ENCODE measurements at places on chromosomes 5 and 9.

GRCh38 chr9:92482805-92483204, 499 bp upstream of the ASPN start:
- no peaks in the 10 kb centered on the region for H3K27me3 ChIP-seq
- no peak for DNase-seq
- H3K36me3 ChIP-seq: no peaks in the 10 kb centered on the region

- no peak overlapping the region for H3K27ac ChIP-seq
- H3K27me3 ChIP-seq: no peaks in the 10 kb centered on the region
- H3K36me3 ChIP-seq: no peaks in the 10 kb centered on the region
- DNase-seq: no peak
- H3K4me1 ChIP-seq: no peaks in the 10 kb centered on the region
Measured at GRCh38 chr9:137286975-137287383, 9.5 kb downstream of the TOR4A start.

DNA sequence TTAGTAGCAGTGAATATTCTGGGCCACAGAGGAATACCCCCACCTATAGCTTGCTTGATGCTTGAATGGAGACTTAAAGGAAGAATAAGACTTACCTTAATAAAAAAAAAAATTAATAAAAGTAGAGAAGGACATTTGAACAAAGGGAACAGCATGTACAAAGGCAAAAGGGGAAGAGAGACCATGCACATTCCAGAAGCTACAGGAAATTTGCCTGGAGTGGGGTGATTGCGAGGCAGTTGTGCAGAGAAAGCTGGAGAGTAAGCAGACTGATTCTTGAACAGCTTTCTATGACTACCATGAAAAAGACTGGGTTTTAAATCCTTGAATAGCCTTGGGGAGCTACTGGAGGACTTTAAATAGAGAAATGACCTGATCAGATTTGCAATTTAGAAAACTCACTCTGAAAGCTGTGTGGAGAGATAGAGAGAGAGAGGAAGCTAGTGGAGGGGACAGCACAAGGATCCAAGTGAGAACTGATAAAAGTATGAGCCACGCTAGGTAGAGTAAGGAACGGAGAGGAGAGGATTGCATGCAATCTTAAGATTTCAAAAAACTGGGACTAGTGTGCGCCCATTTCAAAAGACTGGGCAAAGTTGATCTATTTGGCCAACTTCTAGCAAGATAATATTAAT, 12.5 kb upstream of the SSBP2 start:
- DNase-seq: no peak
- H3K36me3 ChIP-seq: no peaks in the 10 kb centered on the region
- no peak overlapping the region for H3K4me3 ChIP-seq
- H3K4me1 ChIP-seq: peaks cover 5% of the 10 kb centered on the region

DNA sequence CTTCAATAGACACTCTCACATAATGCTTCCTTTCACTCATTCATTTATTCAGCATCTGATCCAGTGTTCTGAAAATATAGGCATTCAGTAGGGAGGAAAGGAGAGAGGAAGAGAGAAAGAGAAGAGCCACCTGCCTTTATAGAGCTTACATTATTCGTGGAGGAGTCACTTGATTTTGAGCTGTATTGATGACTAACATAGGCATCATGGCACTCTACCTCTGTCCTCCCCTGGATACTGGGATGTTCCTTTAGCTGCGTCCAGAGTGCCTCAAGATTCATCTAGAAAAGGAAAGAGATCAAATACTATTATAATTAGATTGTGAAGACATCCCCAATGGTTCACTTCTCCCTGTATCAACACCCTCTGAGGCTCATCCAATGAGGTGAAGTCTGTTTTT, 345.1 kb downstream of the SPATA31D1 start:
- H3K36me3 ChIP-seq: no peaks in the 10 kb centered on the region
- no peaks in the 10 kb centered on the region for H3K27me3 ChIP-seq
- H3K4me3 ChIP-seq: no peak overlapping the region
- no peaks in the 10 kb centered on the region for H3K4me1 ChIP-seq
- no peak overlapping the region for H3K27ac ChIP-seq
